ENCODE measurements at places on chromosomes 7 and 10. TPM values are rescaled to one million over a fixed set of nuclear protein-coding genes. Genes with fewer than 3 reads are reported as not detected.

Gene FBXL13
- total RNA-seq, result 4.8 TPM

Gene SHH
- 15.2 TPM for total RNA-seq

Gene PDCD11
- total RNA-seq, result 24.9 TPM

Gene CRPPA
- total RNA-seq, result 5.9 TPM

- H3K27me3 ChIP-seq, result no peaks in the 10 kb centered on the region
- no peak overlapping the region for H3K4me3 ChIP-seq
- no peaks in the 10 kb centered on the region for H3K4me1 ChIP-seq
- DNase-seq, result peak; percentile 43
Observed at GRCh38 chr7:50628434-50629084, 63.4 kb upstream of the DDC start.

DNA sequence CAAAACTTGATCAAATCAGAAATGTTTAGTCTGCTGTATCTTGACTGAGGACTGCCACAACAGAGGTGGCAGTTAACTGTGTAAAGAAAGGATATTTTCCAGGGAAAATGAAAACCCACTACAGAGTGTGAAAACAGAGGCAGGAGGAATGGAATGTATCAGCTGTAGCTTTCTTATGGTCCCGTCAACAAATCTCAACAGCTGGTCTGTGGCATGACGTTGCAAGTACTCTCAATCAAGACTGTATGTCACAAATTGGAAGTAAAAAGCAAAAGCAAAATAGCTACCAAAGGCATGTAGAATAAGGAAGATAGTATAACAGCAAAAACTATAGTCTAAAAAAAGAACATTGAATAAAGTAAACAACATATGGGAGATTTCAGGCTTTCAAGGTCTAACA is 123.5 kb downstream of the KMT2C start:
- no peak overlapping the region for H3K4me3 ChIP-seq
- no peak for DNase-seq

DNA sequence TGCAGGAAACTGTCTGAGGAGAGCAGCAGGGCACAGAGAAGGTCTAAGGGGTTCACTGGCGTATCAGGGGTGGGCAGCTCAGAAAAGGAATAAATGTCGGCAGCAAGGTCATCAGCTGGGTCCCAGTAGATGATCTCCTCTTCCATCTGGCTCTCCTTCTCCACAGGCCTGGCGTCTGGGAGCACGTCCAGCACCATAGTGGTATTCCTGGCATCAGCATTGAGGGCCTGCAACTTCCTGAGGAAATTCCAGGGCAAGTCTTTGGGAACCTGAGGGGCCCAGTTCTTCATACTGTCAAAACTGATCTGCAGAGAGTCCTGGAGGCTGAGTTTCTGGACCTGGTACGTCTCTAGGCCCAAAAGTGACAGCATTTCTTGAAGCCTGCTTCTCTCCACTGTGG is 9.6 kb upstream of the MRPS24 start:
- DNase-seq, result no peak
- no peaks in the 10 kb centered on the region for H3K4me1 ChIP-seq
- no peak overlapping the region for H3K4me3 ChIP-seq
- no peak overlapping the region for H3K27ac ChIP-seq
- peaks cover 52% of the 10 kb centered on the region for H3K36me3 ChIP-seq

- H3K36me3 ChIP-seq, result no peaks in the 10 kb centered on the region
- no peaks in the 10 kb centered on the region for H3K27me3 ChIP-seq
- no peak for DNase-seq
Observed at GRCh38 chr10:104234934-104235333, 2.8 kb upstream of the CFAP43 start.

- no peaks in the 10 kb centered on the region for H3K36me3 ChIP-seq
- H3K27me3 ChIP-seq, result no peaks in the 10 kb centered on the region
- H3K27ac ChIP-seq, result no peak overlapping the region
- H3K4me3 ChIP-seq, result no peak overlapping the region
Observed at GRCh38 chr10:25142116-25142864, 32.5 kb upstream of the GPR158 start.

DNA sequence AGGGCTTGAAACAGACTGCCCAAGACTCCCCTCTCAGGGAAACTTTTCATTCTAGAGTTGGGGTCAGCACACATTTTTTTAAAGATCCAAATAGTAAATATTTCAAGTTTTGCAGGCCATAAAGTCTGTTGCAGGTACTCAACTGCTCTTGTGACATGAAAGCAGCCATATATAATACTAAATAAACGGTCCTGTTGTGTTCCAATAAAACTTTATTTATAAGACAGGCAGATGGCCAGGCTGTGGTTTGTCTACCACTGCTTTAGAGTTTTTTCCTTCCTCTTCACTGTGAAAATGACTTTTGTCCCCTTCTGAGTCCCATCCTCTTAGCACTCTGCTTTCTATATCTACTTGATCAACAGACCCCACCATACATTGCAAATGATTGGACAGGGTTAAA is 40.5 kb upstream of the TM9SF3 start:
- H3K27me3 ChIP-seq, result no peaks in the 10 kb centered on the region
- no peak overlapping the region for H3K4me3 ChIP-seq
- DNase-seq, result no peak
- H3K36me3 ChIP-seq, result no peaks in the 10 kb centered on the region
- no peak overlapping the region for H3K27ac ChIP-seq
- no peaks in the 10 kb centered on the region for H3K4me1 ChIP-seq

DNA sequence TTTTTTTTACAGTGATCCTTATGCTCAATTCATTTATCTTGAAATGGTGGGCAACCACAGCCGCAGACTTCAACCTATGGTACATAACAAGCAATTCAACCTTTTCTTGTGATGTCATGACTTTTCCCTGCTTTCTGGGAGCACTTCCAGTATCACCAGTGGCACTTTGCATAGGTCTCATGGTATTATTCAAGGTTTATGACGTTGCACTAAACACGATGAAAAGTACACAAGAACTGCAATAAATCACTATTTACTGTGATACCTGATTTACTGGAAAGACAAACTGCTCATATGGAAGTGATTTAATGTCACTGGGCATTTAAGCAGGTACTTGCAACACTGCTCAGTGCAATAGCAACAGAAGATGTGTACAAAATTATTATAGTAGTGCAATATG is 251.7 kb upstream of the CXCL12 start:
- DNase-seq, result no peak
- no peak overlapping the region for H3K4me3 ChIP-seq
- no peaks in the 10 kb centered on the region for H3K27me3 ChIP-seq
- H3K27ac ChIP-seq, result no peak overlapping the region
- H3K36me3 ChIP-seq, result no peaks in the 10 kb centered on the region

DNA sequence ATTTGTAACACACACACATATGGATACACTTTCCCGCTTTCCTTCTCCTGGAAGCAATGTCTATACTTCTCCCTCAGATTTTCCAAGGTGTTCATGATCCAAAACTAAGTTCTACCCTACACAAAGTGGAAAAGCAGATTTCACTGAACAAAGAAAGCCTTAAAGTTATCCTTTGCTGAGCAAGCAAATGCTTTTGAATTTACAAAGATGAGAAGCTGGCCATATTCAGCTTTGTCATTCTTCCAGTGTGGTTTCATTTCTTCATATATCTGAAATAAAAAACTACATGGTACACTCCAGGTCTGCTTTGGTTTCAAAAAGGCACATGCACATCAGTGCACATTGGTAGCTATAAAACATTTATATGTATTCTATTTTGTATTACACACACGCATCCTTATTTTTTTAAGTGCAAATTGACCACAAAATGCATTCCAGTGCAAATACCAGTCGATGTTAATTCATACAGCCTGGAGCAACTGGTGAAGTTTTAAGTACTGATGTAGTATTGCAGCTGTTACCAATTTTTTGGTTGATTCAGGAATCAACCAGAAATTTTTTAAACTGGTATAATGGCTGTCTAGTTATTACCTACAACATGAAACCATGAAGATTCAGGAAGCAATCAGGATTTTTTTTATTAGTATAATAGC is 65.5 kb upstream of the SRPK2 start:
- H3K4me3 ChIP-seq, result no peak overlapping the region
- no peaks in the 10 kb centered on the region for H3K27me3 ChIP-seq
- DNase-seq, result no peak
- H3K27ac ChIP-seq, result no peak overlapping the region
